ENCODE measurements at places on chromosomes 3 and 15.

DNA sequence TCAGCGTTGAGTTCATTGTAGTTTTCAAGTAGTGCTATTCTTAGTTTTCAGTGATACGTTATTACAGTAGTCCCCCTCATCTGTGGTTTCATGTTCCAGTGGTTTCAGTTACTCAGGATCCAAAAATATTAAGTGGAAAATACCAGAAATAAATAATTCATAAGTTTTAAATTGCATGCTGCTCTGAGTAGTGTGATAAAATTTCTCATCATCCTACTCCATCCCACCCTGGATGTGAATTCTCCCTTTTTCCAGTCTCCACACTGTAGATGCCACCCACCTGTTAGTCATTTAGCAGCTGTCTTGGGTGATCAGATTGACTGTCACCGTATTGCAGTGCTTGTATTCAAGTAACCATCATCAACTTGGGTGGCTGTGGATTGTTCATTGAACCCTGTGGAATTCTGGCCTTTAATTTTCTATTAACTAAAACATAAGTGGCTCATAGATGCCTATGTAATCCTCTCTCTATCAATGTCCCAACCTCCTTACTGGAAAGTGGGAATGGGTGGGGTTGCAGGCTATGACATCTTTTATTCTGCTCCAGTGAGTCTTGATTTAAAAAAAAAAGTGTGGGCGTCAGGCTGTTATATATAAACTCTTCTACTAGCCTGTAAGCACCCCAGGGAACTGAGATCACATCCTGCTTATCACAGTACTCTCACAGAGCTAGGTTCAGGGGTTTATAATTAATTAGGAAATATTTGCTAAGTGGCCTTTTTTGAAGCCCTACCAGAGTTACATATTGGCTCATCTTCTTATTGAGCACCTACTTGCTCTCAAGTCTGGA, 97.5 kb downstream of the CFAP20DC start:
- no peak for DNase-seq

GRCh38 chr3:172608575-172608974, 85.3 kb upstream of the TNFSF10 start:
- DNase-seq, result no peak

- DNase-seq, result no peak
These were observed 87.7 kb downstream of the LSM3 start for GRCh38 chr3:14266361-14266760.

GRCh38 chr3:182182531-182182968, 470.8 kb downstream of the SOX2 start:
- no peak for DNase-seq

DNA sequence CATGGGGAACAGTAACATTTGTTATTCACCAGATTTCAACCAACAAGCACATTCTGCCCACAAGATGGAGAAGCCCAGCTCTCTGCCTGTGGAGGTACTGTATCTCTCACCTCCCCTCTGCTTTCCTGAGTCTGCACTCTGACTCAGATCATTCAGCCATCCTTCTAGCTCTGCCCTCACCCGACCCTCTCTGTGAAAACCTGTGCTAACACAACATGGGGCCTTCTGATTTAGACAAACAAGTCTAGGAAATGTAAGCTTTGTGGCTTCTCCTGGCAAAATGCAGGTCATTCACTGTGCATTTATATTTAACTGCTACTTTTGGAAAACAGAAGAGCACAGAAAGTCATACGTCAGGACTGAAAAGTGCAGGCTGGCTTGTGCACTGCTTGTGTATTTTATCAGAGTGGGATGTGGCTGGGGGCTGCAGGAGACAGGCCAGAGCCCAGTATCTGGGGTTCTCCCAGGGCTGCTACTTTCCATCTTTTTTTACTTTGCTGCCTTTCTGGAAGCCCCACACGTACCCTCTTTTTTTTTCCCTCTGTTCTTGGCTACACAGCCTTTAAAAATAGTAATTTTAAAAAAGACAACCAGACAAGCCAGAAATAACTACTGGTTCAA, 50.8 kb downstream of the SUSD5 start:
- no peak for DNase-seq

DNA sequence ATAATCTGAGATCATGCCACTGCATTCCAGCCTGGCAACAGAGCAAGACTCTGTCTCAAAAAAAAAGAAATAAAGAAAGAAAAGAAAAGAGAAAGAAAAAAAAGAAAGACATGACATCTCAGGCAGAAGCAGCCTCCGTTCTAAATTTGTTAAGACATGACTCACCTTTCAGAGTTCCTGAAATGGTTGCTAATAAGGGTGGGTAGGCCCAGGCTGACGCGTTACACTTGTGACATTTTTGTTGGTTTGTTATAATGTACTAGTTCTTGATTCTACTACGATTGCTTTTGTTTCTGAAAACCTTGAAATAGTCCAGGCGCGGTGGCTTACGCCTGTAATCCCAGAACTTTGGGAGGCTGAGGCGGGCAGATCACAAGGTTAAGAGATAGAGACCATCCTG, 21.0 kb downstream of the SLC25A20 start:
- no peak for DNase-seq

DNA sequence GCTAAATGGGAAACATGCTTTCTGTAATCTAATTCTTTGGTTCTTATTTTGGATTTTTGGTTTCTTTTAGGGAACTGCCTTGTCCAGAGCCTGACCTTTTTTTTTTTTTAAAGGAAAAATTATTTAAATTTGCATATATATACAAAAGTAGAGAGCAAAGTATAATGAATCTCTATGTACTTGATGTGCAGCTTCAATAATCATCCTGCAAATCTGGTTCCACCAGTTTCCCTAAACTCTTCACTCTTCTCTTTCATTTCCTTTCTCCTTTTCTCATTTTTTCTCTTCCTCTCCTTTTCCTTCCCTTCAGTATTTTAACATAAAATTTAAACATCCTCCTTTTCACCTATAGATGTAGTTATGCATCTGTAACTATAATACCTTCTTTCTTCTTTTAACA, 82.5 kb downstream of the USP13 start:
- no peak for DNase-seq

All from LoVo (cell line).